NCI-H2171 treated with DMSO at 0.1 percent for 48 hours (cell line): ENCODE measurements at places on chromosomes 2 and 18.
A peak's percentile ranks its signal among the peaks of the same experiment; 100 is the strongest.

- no peak for DNase-seq
Measured at GRCh38 chr2:105924271-105924670, 179.6 kb downstream of the NCK2 start.

- no peak for DNase-seq
Measured at GRCh38 chr2:179565807-179566206, 295.6 kb downstream of the ZNF385B start.

DNA sequence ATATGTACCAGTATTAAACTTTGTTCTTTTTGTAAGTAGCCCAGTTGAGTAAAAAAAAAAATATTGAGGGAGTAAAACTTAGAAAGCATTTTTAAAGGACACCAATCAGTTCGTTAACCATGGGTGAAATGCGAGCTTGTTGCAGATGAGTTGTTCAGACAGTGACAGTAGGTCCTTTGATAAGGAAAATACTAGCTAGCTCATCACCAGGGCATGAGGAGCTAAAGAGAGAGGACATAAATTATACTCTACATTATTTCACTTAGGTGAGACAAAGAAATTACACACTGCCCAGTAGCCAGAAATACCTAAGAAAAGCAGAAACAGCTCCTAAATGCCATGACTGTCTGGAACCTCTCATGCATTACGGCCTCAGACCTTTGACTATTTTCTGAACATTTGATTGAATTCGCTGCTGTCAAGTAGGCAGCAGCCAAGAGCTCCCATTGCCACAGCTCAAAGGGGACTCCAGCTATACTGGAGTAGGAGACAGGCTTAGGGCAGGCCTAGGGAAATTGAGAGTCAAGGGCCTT lies 2.6 kb upstream of the HNRNPLL start:
- DNase-seq: no peak

DNA sequence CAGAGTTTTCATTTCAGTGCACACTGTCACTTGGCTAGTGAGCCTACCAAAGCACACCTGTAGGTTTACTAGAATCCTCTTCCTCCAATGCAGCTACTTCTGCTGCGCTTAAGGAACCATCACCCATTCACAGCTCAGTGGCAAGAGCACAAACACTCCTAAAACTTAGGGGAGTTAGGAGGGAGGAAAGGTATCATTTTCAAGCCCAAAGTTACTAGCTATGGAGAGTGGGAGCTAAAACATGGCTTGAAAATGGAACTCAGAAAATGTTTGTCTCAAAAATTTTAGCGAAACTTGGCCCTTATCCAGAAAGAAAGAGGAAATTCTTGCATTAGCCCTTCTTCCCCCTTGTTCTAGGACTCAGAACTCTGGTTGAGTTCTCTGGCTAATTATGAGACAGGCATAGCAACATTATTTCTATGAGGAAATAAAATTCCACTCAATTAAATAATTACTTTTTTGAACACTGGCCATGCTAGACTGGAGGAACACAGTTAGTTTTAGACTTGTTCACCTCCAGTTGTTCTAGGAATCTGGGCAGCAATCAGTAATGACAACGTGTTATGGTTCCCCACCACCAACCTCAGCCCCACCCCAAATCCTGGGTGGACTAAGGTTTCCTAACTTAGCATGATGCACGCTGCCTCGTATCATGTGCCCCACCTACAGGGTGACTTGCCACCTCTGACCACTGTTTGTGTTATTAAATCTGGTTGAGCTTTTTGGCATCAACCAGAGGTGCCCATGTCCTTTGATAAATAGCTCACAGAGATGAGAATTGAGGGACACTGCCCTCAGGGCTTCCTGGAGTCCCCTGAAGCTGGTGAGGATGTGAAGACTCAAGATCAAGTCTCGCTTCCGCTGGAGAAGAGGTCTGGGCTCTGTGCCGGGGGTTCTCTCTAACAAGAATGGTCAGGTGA lies 32.8 kb downstream of the LPIN2 start:
- DNase-seq: no peak

DNA sequence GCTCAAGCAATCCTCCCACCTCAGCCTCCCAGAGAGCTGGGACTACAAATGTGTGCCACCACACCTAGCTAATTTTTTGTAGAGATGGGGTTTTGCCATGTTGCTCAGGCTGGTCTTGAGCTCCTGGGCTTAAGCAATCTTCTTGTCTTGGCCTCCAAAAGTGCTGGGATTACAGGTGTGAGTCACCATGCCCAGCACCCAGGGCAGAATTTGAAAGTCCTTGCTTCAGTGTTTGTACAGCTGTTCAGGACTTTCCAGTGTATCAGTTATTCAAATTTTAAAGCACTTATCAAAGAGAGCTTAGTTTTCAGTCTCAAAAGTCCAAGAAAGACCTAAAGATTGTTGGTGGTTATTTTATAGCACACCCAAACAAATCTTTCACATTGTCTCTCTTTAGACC lies 43.6 kb upstream of the VPS54 start:
- DNase-seq: no peak

- DNase-seq: no peak
Measured at GRCh38 chr2:21198637-21199036, 74.9 kb downstream of the TDRD15 start.

- DNase-seq: no peak
Measured at GRCh38 chr18:52070291-52070756, 269.7 kb upstream of the DCC start.

GRCh38 chr2:231985823-231986261 lies 24.3 kb downstream of the DIS3L2 start:
- DNase-seq: no peak

DNA sequence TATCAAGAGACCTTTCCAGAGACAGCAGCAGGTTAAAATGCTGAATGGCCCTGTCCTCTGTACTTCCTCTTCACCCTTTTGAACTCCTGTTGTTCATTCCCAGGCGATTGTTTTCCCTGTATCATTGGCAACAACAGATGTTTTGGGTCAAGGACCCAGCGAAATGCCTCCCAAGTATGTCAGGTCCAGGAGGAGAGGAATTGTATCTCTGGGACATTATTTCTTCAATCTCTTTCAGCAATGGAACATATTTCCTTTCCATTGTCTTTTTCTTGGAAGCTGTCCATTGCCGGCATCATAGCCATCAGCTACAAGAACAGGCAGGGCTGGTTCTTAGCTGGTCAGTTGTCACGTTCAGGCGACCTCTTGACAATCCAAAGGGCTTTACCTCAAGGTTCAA lies 76.2 kb downstream of the NRP2 start:
- no peak for DNase-seq

DNA sequence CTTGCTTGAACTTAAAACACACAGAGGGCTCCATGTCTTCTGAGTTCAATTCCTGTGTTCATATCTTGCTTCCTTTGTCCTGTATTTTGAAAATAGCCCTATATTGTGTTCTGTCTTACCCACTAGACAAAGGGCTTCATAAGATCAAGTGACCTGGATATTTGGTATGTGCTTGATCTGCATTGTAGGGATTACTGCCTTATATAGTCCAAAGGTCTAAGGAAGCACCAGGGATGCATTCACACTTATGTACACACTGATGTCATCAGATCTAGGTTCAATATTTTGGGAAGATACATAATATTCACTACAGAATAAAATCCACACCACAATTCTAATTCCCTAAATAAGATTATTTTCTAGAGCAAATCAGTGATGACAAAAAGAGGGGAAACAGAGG lies 278.0 kb upstream of the KYNU start:
- DNase-seq: no peak

DNA sequence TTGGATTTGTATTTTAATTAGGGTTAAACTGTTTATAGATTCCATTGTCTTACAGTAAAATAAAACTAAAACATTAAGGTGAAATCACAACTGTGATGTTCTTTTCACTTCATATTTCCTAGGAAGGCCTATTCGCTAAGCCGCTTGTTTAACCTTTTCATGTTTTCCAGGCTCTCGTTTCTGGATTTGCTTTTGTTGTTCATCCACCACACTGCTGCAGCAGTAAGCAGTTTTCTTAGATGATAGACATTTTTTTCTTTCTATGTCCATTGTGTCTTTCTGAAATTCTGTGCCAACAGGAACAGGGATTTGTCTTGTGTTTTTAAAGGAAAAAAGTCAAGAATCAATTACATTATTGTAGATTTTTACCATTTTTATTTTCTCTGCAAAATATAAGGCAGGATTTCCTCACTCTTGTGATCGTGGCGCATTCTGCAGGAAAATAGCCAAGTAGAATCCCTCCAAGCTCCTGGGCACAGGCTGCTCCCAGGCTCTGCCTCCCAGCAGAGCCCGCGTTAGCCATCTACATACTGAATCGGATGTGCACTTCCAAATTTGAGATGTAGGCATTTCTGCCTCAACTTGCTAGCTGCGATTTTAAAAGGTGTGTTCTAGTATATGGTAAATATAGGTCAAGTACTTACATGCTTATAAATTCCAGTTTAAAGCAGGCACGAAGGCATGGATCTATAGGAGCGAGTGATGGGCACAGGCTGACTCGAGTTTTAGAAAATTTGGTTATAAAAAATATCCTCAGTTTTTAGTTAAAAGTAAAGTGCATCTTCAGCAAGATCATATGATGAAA lies 10.2 kb downstream of the TSHZ1 start:
- DNase-seq: no peak

- DNase-seq: no peak
Measured at GRCh38 chr18:8713691-8714090, 8.3 kb downstream of the MTCL1 start.

- DNase-seq: peak; percentile 55
Measured at GRCh38 chr2:212154477-212154878, 384.1 kb downstream of the ERBB4 start.

GRCh38 chr2:20623741-20624155 lies 27.1 kb downstream of the HS1BP3 start:
- no peak for DNase-seq

DNA sequence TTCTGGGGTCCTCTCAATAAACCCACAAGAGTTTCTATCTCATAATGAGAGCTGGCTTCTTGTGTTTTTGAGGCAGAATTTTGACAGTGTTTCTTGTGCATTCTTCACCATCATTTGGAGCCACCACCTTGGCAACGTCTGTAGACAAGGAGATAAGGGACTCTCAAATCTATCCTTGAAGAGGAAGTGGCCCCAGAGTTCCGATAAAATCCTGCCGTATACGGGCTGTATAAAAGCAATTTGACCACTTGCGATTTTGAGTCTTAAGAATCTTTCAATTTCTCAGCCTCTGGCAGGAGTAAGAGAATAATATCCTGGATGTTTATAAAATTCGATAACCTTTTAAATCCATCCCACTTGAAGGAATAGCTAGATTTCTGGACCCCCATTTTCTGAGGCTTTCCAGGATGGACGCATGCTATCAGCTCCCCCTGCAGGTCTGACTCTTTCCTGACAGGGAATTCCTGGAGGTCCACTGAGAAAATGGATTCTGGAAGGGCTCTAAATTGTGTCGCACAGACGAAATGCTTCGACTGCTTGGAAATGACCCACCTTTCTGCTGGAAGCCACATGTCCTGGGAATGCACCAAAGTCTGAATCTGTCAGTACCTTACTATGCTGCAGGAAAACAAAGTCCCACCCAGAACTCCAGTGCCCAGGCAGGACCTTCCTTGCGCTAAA lies 54.1 kb downstream of the E2F6 start:
- peak; percentile 11 for DNase-seq

DNA sequence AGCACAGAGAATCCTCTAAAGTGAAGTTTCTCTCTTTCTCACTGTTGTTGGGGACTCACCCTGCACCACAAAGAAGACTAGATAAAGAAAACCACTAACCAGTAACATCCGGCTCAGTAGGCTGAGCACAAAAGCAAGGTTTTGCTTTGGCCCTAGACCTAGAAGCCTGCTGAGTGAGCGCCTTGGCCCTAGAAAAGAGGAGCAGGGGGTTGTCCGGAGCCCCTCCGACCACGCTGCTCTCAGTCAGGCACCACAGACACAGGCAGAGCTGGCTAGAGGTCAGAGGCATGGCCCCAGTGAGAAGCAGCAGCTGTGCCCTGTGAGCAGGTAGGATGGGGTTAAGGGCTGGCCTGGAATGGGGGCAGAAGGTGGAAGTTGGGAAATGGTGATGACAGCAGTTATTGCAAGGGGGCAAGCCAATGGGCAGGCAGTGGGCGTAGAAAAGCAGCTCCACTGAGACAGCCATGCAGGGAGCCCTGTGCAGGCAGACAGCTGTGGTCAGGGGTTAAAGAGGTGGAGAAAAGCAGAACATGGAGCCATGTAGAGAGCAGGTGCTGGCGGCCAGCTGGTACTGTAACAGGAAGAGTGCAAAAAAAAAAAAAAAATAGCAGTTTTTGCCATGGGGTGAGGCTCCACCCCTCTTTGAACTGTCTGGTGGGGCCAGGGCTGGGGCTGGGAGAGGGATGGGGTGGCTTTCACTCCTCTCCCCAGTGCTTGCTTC lies 36.9 kb upstream of the SLC14A1 start:
- DNase-seq: peak; percentile 88

- DNase-seq: no peak
Measured at GRCh38 chr2:200354833-200355751, 48.6 kb downstream of the SPATS2L start.

DNA sequence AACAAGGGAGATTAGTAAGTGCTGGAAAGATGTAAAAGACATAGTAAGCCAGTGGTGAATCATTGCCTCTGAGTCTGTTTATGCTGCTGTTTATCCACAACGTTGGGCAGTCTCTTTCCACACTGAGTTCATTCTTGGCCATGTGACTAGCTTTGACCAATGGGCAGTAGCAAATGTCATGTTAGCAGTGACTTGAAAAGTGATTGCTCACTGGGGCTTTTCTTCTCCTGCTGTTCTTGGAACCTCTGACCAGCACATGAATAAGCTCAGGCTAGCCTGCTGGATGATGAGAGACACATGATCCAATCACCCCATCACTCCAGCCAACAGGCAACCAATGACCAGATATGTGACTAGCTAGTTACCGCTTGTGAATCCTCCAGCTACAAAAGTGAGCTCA lies 360.4 kb downstream of the SLC4A3 start:
- DNase-seq: no peak

- no peak for DNase-seq
Measured at GRCh38 chr2:85994897-85995647, 106.3 kb upstream of the ST3GAL5 start.
